Testis (tissue), 5 donors: ENCODE measurements at places on chromosomes 3 and 15.

GRCh38 chr3:151439652-151440125 lies 21.2 kb downstream of the IGSF10 start:
- peak; percentile 56 for DNase-seq

- DNase-seq: no peak
These were observed 14.1 kb downstream of the LACTB start for GRCh38 chr15:63135804-63136203.

DNA sequence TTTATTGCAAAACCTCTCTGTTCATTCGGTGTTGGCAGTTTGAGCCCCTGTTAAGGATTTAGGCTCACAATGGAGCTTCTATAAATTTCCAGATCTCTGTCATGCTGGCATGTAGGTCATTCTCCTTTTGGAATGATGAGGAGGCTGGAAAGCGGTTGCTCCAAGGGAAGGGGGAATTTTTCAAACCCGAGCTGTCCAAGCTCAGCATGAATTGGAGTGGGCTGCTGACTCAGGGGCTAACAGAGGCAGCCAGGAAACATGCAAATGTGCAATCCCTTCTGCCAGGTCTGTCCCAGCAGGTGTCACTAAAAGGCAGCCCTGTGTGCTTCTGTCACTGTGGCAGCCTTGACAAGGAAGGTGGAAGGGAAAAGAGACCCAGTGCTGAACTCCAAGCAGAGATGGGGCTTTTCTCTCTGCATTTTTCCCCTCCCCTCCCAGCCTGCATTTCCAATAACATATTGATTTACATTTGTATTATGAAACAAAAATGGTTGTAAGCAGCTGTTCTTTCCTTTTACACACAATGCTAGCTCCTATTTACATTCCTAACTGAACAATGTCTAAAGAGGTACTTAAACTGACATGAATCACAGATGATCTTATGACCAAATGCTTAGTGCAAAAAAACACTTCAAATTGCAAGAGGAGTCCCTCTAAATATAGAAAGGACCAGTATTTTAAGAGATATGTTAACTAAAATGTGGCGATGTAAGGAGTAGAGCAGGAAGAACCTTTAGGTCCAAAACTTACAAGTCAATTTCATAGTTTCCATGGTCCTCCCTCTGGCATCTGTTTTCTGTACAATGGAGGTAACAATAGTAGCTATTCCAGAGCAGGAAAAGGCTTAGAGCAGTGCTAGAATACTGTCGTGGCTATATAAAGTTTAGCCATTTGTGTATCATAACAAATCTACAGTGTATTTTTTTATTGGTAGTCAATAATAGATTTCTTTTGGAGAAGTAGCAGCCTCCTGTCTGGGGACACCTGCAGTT lies 84.5 kb upstream of the ATP10A start:
- DNase-seq: no peak

GRCh38 chr3:16866571-16866970 lies 18.2 kb upstream of the PLCL2 start:
- no peak for DNase-seq

DNA sequence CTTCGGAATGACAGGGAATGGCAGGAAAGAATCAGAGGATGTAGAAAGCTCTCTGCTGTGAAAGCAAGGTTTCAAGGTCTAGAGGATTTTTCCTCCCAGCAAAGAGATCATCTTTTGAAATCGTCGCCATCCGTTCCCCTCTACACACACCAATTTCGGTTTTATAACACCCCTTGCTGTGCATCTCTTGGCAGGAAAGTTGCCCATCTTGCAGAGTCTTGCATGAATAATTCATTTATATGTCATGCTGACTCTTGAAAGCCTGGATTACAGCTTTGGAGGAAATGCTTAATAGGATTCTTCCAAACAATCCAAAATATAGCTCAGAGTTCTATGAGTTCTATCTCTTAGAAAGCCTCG lies 262.7 kb downstream of the CHL1 start:
- DNase-seq: no peak

- no peak for DNase-seq
These were observed 437.1 kb downstream of the ZIC1 start for GRCh38 chr3:147846293-147846692.

DNA sequence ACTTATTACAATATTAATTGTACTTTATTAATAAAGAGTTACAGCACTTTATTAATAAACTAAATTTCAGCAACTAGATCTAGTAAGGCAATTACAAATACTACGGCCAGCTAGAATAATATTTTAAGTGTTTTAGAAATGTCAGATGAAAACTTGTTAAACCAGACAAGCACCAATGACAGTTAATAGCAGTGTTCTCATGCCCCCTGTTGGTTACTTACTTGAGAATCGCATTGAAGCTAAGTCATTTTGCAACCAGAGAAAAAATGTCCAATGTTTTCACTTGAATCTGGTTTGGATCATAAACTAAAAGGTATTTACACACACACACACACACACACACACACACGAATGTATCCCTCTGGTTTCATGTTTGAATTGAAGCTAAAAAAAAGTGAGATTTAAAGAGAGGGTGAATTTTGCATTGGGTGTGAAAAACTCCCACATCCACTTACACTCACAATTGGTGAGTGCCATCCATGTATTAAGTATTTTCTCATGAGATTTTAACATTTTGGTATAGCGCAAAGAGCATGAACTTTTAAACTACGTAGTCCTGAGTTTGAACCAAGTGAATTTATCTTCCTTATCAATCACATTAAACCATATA lies 347.7 kb downstream of the ZBBX start:
- peak; percentile 36 for DNase-seq

DNA sequence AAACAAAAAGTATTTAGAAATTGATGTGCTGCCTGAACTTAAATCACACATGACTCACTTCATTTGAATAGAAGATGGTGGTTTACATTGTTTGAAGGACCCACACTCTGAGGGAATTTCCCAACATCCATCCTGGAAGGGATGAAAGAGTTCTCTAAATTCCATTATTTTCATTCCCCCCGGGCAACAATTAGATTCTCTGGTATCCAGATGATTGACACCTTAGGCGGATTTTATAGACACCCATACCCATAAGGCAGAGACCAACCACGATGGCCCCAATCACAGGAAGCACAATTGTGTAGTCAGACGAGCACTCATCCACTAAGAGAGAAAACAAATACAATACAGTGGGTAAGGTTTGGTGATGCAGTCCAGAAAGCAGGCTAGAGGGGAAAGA lies 24.6 kb upstream of the MCCC1 start:
- DNase-seq: no peak

- no peak for DNase-seq
These were observed 48.2 kb upstream of the BOC start for GRCh38 chr3:113163152-113163551.

GRCh38 chr15:76885212-76885611 lies 19.9 kb downstream of the SCAPER start:
- no peak for DNase-seq

- DNase-seq: no peak
These were observed 308.9 kb upstream of the TMCO5A start for GRCh38 chr15:37625576-37625975.

DNA sequence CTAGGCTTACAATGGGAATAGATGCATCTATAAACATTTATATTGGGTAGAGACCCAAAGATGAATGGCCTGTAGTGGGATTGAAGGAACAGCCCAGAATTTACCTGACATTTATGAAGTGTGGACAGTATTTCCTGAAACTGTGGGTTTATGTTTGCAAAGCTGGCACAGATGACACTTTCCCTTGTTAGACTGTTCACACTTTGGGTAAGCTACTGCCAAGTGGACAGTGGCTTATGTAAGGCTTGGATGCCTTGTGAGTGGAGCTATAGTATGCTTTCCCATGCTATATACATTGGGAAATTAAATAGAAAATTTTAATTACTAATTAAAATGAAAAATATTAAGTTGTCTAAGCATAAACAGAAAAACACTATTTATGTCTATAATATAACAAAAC lies 48.5 kb downstream of the STARD9 start:
- no peak for DNase-seq

GRCh38 chr3:198071602-198072287 lies 111.7 kb downstream of the LMLN start:
- no peak for DNase-seq

- DNase-seq: no peak
These were observed 68.0 kb upstream of the XCR1 start for GRCh38 chr3:46095307-46095706.

GRCh38 chr15:40844696-40845030 lies 815 bp downstream of the SPINT1 start:
- peak; percentile 19 for DNase-seq

DNA sequence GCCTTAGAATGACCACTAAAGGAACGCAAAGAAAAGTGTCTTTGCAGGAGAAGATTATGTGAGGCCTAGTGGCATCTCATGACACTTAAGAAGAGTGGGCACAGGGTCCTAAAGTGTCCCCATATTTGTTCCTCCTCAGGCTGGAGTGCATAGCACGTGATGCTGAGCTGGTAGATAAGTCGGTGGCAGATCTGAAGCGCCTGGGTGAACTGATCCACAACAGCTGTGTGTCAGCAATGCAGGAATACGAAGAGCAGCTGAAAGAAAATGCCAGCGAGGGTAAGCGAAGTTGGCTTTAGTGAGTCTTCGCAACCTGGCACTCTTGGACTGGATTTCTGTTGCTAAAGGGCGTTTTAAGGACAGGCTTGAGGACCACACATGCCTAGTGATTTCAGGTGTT lies 92.6 kb downstream of the CHD2 start:
- DNase-seq: no peak

GRCh38 chr3:42652611-42653302 lies 740 bp upstream of the ZBTB47 start:
- no peak for DNase-seq

DNA sequence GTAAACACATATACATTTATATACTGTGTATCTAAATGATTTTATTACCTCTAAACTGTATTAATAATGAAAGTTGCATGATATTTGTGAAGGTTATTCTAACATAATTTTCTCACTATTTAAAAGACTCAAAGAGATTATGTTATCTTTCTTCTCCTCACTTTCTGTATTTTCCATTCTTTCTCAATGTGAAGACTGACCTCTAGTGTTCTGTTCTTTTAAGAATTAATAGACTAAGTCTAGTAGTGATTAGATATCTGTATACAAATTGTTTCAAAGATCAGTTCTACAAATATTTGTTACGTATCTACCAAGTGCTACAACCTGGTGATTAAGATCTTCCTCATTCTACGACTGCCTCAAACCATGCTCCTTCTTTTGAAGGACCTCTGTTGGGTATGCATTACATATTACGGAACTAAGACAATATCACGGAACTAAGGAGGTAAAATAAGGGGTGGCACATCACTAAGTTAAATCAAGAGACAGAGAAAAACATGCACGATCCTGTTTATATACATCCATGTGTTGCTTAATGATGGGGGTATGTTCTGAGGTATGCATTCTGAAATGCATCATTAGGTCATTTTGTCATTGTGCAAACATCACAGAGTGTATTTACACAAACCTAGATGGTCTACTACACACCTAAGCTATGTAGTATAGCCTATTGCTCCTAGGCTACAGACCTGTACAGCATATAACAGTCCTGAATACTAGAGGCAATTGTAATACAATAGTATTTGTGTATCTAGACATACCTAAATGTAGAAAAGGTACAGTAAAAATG lies 161.5 kb upstream of the KBTBD8 start:
- DNase-seq: no peak

DNA sequence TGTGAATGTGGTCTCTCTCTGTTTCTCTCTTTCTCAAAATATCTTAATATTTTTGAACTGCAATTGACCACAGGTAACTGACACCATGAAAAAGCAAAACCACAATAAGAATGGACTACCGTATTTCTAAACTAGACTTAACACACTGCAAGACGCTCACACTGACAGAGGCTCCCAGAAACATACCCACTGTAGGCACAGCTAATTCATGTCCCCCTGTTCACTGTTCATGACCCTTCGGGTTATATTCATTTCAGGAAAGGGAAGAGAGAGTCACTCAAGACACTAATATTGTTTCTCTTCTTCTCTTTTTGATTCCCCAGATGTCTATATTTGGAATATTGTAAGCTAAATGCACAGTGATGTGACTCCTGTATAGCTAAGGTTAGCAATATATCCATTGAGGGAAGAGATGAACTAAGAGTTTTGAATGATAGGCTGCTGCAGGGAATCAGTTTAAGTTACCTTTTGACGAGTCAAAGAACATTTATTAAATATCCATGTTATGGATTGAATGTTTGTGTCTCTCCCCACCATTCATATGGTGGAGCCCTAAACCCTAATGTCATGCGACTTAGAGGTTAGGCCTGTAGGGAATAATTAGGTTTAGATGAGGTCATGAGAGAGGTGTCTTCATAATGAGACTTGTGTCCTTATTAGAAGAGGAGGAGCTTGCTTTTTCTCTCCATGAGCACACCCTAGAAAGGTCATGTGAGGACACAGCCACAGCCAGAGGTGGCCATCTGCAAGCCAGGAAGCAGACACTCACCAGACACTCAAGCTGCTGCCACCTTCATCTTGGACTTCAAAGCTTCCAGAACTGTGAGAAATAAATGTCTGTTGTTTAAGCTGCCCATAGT lies 216.6 kb upstream of the GRM7 start:
- no peak for DNase-seq

- DNase-seq: no peak
These were observed 6.9 kb downstream of the KIF7 start for GRCh38 chr15:89648106-89649012.

- DNase-seq: no peak
These were observed 172.4 kb downstream of the KLHL25 start for GRCh38 chr15:85622221-85622831.

DNA sequence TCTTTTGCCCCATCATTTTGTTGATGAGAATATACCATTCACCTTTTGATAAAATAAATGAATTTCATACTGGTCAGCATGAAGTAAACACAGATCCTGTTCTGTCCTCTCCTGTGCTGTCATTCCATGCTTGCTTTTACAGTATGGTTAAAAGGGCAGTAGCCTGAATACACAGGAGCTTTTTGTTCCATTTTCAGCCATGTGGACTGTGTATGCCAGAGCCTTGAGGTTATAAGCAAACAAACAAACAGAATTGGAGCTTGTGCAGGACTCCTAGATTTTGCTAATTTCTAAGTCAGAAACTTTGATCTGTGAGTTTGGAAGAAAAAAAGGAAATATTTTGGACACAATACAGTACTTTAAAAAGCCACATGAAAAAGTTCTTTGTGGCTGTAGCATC lies 91.9 kb downstream of the LRRC28 start:
- no peak for DNase-seq

- DNase-seq: no peak
These were observed 36.4 kb upstream of the PARL start for GRCh38 chr3:183921096-183921495.

- no peak for DNase-seq
These were observed 474.0 kb downstream of the FGF12 start for GRCh38 chr3:192253138-192253887.

- DNase-seq: no peak
These were observed 94.4 kb downstream of the DNASE1L3 start for GRCh38 chr3:58116161-58116955.
